RWPE2 (cell line): ENCODE measurements at places on chromosomes 5 and 9.

DNA sequence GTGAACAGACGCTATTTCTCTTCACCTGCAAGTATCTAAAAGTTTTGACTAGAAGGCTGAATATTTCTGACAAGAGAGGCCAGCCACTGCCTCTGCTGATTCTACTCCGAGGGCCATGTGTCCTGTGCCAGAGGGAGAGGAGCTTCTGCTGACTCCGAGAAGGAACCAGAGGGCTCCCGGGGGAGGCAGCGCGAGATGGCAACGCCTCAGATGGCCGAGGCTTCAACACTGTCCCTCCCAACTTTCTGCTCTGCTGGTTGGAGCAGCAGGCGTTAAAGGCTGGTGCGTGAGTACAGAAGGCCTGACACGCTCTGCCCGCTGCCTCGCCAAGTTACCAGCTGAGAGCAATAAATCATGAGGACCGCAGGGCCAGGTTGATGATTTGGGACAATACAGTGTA, 178.8 kb downstream of the GAPVD1 start:
- H3K36me3 ChIP-seq = no peaks in the 10 kb centered on the region; the same call in 1 of the 2 replicates
- DNase-seq = no peak
- H3K4me3 ChIP-seq = no peak overlapping the region
- H3K4me1 ChIP-seq = no peaks in the 10 kb centered on the region
- H3K27ac ChIP-seq = no peak overlapping the region

GRCh38 chr9:86547571-86547970, 193.4 kb upstream of the TUT7 start:
- H3K4me1 ChIP-seq = peaks cover 15% of the 10 kb centered on the region
- no peak overlapping the region for H3K4me3 ChIP-seq
- H3K27ac ChIP-seq = no peak overlapping the region
- no peak for DNase-seq
- H3K36me3 ChIP-seq = no peaks in the 10 kb centered on the region

GRCh38 chr9:89732295-89732938, 127.6 kb downstream of the GADD45G start:
- peaks cover 9% of the 10 kb centered on the region for H3K4me1 ChIP-seq
- H3K27me3 ChIP-seq = no peaks in the 10 kb centered on the region
- H3K36me3 ChIP-seq = no peaks in the 10 kb centered on the region
- no peak overlapping the region for H3K4me3 ChIP-seq

- no peak overlapping the region for H3K27ac ChIP-seq
- peaks cover 2% of the 10 kb centered on the region for H3K27me3 ChIP-seq
- H3K4me1 ChIP-seq = no peaks in the 10 kb centered on the region
- no peaks in the 10 kb centered on the region for H3K36me3 ChIP-seq
- no peak overlapping the region for H3K4me3 ChIP-seq
These were observed 131.1 kb upstream of the NR4A3 start for GRCh38 chr9:99690573-99690972.

- DNase-seq = no peak
- no peaks in the 10 kb centered on the region for H3K4me1 ChIP-seq
- no peak overlapping the region for H3K4me3 ChIP-seq
- H3K27ac ChIP-seq = no peak overlapping the region
These were observed 89.4 kb downstream of the ANGPTL2 start for GRCh38 chr9:127033061-127033460.

GRCh38 chr5:124102486-124102885, 590.5 kb downstream of the CSNK1G3 start:
- H3K4me3 ChIP-seq = no peak overlapping the region
- DNase-seq = no peak
- no peaks in the 10 kb centered on the region for H3K4me1 ChIP-seq
- H3K27me3 ChIP-seq = no peaks in the 10 kb centered on the region

DNA sequence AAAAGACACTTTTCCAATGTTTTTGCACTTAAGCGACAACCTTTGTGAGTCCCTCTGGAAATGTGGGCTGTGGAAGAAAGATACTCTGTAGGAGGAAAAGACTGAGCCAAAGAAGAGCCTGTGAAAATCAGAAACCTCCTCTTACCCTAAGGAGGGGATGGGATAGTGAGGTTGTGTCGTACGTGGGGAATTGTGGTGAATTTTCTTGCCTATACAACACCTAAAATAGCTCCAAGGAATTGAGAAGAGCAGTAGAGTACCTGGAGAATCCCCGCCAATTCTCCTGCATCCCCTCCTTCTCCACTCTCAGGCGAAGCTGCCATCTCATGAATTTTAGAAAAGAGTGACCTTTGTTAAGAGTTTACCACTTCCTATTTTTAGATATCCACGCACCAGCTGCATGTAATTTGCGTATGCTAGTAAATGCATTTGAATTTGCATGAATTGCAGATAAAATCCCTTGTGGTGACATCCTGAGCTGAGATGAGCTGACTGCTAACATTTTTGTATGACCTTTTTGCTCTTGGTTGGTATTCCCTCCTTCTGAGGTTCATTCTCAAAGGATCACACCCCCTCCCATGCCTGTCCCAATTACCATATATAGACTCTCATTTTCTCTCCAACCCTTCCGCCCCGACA, 147.2 kb downstream of the PCSK5 start:
- no peaks in the 10 kb centered on the region for H3K4me1 ChIP-seq
- H3K27me3 ChIP-seq = no peaks in the 10 kb centered on the region
- no peaks in the 10 kb centered on the region for H3K36me3 ChIP-seq
- H3K4me3 ChIP-seq = no peak overlapping the region
- H3K27ac ChIP-seq = no peak overlapping the region
- no peak for DNase-seq

DNA sequence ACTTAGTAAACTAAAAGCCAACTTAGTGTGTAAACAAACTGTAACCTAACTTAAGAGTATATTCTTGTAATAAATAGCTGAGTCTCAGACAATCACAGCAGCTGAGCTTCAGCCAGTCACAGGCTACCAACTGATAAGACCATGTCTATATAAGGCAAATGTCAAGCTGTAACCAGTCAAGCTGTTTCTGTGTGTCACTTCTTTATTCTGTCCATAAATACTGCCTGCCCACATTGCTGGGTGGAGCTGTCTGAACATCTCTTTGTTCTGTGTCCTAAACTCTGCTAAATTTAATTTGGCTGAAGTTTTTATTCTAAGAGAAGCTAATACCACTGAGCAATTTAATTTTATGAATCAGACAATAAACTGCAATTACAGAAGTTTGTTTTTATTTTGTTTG, 412.1 kb upstream of the CDH10 start:
- H3K36me3 ChIP-seq = no peaks in the 10 kb centered on the region
- DNase-seq = no peak
- no peak overlapping the region for H3K27ac ChIP-seq
- no peak overlapping the region for H3K4me3 ChIP-seq

DNA sequence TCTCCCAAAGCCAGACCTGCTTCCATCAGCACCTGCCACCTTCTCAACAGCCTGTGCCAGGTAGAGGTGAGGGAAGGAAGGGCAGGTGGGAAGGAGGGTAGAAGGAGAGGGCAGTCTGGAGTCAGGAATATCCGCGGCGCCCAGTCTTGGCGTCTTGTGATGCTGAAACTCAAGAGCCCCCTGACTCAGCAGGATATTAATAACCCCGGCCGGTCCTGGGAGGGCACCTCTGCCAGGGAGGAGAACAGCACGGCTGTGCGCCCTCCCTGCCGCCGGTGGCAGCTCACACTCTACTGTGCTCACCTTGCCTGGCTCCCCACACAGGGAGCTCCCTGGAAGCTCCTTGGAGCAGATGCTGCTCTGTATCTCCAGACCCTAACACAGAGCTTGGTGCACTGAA, 11.6 kb upstream of the NTNG2 start:
- no peak overlapping the region for H3K4me3 ChIP-seq
- H3K27me3 ChIP-seq = peaks cover 22% of the 10 kb centered on the region
- no peak for DNase-seq
- H3K36me3 ChIP-seq = no peaks in the 10 kb centered on the region
- H3K4me1 ChIP-seq = no peaks in the 10 kb centered on the region

GRCh38 chr5:138482638-138483037, 17.4 kb downstream of the EGR1 start:
- no peak for DNase-seq
- H3K27ac ChIP-seq = no peak overlapping the region
- no peaks in the 10 kb centered on the region for H3K36me3 ChIP-seq
- peaks cover 11% of the 10 kb centered on the region for H3K4me1 ChIP-seq
- no peak overlapping the region for H3K4me3 ChIP-seq

DNA sequence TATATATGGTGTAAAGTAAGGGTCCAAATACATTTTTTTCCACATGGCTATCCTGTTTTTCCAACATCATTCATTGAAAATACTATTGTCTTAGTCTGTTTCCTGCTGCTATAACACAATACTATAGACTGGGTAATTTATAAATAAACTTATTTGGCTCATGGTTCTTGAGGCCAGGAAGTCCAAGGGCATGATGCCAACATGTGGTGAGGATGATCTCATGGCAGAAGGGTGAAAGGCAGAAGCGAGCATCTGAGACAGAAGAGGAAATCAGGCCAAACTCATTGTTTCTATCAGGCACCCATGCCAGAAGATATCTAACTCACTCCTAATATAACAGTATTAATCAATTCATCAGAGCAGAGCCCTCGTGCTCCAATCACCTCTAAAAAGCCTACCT, 42.6 kb downstream of the ANKRD55 start:
- no peak overlapping the region for H3K27ac ChIP-seq
- no peaks in the 10 kb centered on the region for H3K4me1 ChIP-seq
- no peaks in the 10 kb centered on the region for H3K27me3 ChIP-seq
- no peak for DNase-seq
- no peak overlapping the region for H3K4me3 ChIP-seq
